ENCODE measurements at places on chromosomes 2 and 18. TPM values are rescaled to one million over a fixed set of nuclear protein-coding genes. Genes with fewer than 3 reads are reported as not detected.

IL36RN gene
- not detected for total RNA-seq

TUBA3E gene
- total RNA-seq = not detected

CAVIN2 gene
- not detected for total RNA-seq

MTIF2 gene
- 43.9 TPM for total RNA-seq

DSG1 gene
- total RNA-seq = not detected

CPS1 gene
- total RNA-seq = 0.86 TPM

SIX2 gene
- not detected for total RNA-seq

FIGN gene
- not detected for total RNA-seq

GAL3ST2 gene
- total RNA-seq = not detected

RGPD3 gene
- total RNA-seq = 0.20 TPM

SLC25A12 gene
- 15.0 TPM for total RNA-seq

FAM110C gene
- total RNA-seq = not detected

LDAH gene
- total RNA-seq = 31.1 TPM

UGT1A5 gene
- not detected for total RNA-seq

RAB17 gene
- total RNA-seq = not detected

STRN gene
- total RNA-seq = 22.2 TPM

IL37 gene
- total RNA-seq = not detected

ANKRD53 gene
- total RNA-seq = 0.24 TPM

ATP5MC3 gene
- 308 TPM for total RNA-seq

SCG2 gene
- not detected for total RNA-seq

MROH2A gene
- total RNA-seq = not detected

TBR1 gene
- not detected for total RNA-seq

KLF7 gene
- 32.2 TPM for total RNA-seq

ERFE gene
- 0.40 TPM for total RNA-seq

LOXHD1 gene
- total RNA-seq = 0.05 TPM

CD8A gene
- total RNA-seq = 1.4 TPM

GPR55 gene
- total RNA-seq = 0.35 TPM

DYSF gene
- 0.07 TPM for total RNA-seq

IL18R1 gene
- 18.4 TPM for total RNA-seq

REG3G gene
- not detected for total RNA-seq

TSPYL6 gene
- total RNA-seq = not detected

KIF5C gene
- total RNA-seq = 18.6 TPM

CDCA7 gene
- total RNA-seq = 74.7 TPM

TDRD15 gene
- not detected for total RNA-seq

LPIN2 gene
- 65.7 TPM for total RNA-seq

HAAO gene
- total RNA-seq = 0.52 TPM

SATB2 gene
- 0.02 TPM for total RNA-seq

QPCT gene
- total RNA-seq = not detected

L3MBTL4 gene
- 0.05 TPM for total RNA-seq

SKA1 gene
- 36.1 TPM for total RNA-seq

SP140 gene
- total RNA-seq = 95.1 TPM

C2orf66 gene
- total RNA-seq = not detected

SNTG2 gene
- total RNA-seq = 0.57 TPM

DCC gene
- total RNA-seq = not detected

TMEM237 gene
- 16.9 TPM for total RNA-seq

GRB14 gene
- total RNA-seq = not detected

Measured in activated naive CD4-positive, alpha-beta T cell treated with anti-CD3 and anti-CD28 coated beads for 36 hours (primary cell).